ENCODE measurements at places on chromosomes 12 and 14. TPM values are rescaled to one million over a fixed set of nuclear protein-coding genes. Genes with fewer than 3 reads are reported as not detected.

The SRRM4 gene
- under 0.01 TPM for total RNA-seq

The INHBC gene
- total RNA-seq: not detected

The FLVCR2 gene
- total RNA-seq: 1.8 TPM

The MMAB gene
- 43.9 TPM for total RNA-seq

The AVPR1A gene
- 0.37 TPM for total RNA-seq

The TRHDE gene
- total RNA-seq: 87.2 TPM

The GLI1 gene
- 2.4 TPM for total RNA-seq

The ENDOU gene
- under 0.01 TPM for total RNA-seq

The PITPNM2 gene
- 4.6 TPM for total RNA-seq

The KLHL33 gene
- 0.11 TPM for total RNA-seq

The HHIPL1 gene
- total RNA-seq: 4.5 TPM

The MANSC4 gene
- not detected for total RNA-seq

The CFAP54 gene
- total RNA-seq: 5.4 TPM

The CNIH1 gene
- 189 TPM for total RNA-seq

The CARMIL3 gene
- total RNA-seq: 0.12 TPM

The HCAR2 gene
- not detected for total RNA-seq

The PLEKHD1 gene
- total RNA-seq: under 0.01 TPM

The IFNG-AS1 gene
- total RNA-seq: not detected

The CCDC88C gene
- total RNA-seq: 0.87 TPM

The HVCN1 gene
- total RNA-seq: 7.9 TPM
